ENCODE measurements at places on chromosomes 2 and 18. TPM values are rescaled to one million over a fixed set of nuclear protein-coding genes. Genes with fewer than 3 reads are reported as not detected.

ACADL gene
- 0.09 TPM for total RNA-seq

NAT8 gene
- not detected for total RNA-seq

LYG1 gene
- 1.3 TPM for total RNA-seq

DLX2 gene
- 0.37 TPM for total RNA-seq

CROCC2 gene
- total RNA-seq: not detected

PRSS56 gene
- 0.27 TPM for total RNA-seq

ALKAL2 gene
- total RNA-seq: not detected

PLCD4 gene
- total RNA-seq: 0.71 TPM

POTEE gene
- total RNA-seq: 0.06 TPM

SERPINB11 gene
- not detected for total RNA-seq

All from A549 treated with RU486 at 1 μM for 4 hours (cell line).